ENCODE measurements at places on chromosomes 7 and 10. TPM values are rescaled to one million over a fixed set of nuclear protein-coding genes. Genes with fewer than 3 reads are reported as not detected.

The CARD11 gene
- 1.4 TPM for total RNA-seq

The PODXL gene
- 43.7 TPM for total RNA-seq

The NUTM2D gene
- total RNA-seq = 3.5 TPM

The DOCK4 gene
- 34.9 TPM for total RNA-seq

The NPY4R gene
- not detected for total RNA-seq

The SKIDA1 gene
- total RNA-seq = 3.0 TPM

The PRLHR gene
- not detected for total RNA-seq

The VAX1 gene
- not detected for total RNA-seq

The TRIM50 gene
- total RNA-seq = 0.31 TPM

The TET1 gene
- 25.8 TPM for total RNA-seq
